Activated naive CD8-positive, alpha-beta T cell treated with anti-CD3 and anti-CD28 coated beads, Interleukin-2, amount 50 U/mL, for 24 hours (primary cell): ENCODE measurements at places on chromosomes 2 and 18.

DNA sequence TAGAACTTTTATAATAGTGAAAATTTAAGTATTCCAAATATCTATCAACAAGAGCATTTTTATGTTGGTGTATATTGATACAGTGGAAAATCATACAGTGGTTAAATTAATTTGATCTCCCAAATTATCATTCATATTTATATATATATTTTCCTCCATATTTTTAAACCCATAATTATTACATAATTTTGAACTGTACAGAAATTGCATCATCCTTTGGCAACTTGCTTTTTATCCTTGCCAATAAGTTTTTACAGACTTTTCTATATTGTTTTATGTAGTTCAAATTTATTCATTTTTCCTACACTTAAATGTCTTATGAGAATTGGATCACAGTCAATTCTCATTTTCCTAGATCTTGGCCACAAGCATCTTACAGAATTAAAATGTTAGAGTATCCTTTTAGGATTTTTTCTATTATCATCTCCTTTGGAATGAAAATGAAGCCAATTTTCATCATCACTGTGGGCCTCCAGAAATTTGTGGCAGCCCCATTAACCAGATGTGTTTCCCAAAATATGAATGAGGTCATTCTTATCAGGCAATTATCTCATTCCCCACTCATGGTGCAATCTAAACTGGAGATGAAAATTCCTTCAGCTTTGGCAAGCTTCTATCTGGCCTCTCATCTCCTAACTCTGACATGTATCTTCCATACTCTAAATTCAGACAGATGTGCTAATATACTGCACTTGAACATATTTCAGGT, 94.2 kb upstream of the DLGAP1 start:
- DNase-seq: no peak

- no peak for DNase-seq
Observed at GRCh38 chr2:46003903-46004473, 293.2 kb upstream of the EPAS1 start.

DNA sequence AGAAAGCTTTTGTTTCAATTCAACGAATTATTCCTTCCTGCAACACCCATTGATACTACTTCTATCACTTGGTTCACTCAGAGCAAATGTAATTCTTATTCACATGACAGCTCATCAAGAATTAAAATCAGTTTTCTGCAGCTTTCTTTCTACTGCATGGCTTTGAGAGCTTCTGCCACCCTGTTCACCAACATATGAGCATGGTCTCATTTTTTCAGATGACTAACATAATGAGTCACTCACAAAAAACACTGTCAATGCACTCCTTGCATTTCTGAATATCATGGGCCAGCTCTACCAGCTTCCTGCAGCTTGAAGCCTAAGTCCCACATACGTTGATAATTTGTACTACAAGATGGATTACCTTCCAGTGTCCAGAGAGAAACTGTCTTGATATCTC, 342.9 kb downstream of the LRATD1 start:
- no peak for DNase-seq

- no peak for DNase-seq
Observed at GRCh38 chr2:170446078-170446477, 268.1 kb downstream of the MYO3B start.
